Cardiac septum (tissue), 1 donor: ENCODE measurements at places on chromosomes 5 and 9.

- no peak for DNase-seq
Measured at GRCh38 chr9:122084026-122084675, 9.0 kb downstream of the TTLL11 start.

DNA sequence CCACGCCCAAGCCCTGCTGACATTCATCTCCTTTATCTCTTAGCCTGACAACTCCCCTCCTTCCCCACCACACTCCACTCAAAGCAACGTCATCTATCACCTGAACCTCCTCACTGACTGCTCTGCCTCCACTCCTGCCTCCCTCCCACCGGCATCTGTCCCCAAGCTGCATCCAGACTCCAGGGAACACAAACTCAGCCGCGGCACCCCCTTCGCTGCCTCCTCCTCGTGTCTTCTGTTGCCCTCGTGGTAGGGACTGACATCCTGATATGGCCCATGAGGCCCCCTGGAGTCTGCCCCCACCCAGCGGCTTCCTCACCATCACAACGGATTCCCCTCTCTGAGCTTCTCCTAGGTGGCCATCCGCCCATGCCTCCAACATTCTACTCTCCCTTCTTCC, 101.0 kb upstream of the TAS2R1 start:
- DNase-seq = no peak

DNA sequence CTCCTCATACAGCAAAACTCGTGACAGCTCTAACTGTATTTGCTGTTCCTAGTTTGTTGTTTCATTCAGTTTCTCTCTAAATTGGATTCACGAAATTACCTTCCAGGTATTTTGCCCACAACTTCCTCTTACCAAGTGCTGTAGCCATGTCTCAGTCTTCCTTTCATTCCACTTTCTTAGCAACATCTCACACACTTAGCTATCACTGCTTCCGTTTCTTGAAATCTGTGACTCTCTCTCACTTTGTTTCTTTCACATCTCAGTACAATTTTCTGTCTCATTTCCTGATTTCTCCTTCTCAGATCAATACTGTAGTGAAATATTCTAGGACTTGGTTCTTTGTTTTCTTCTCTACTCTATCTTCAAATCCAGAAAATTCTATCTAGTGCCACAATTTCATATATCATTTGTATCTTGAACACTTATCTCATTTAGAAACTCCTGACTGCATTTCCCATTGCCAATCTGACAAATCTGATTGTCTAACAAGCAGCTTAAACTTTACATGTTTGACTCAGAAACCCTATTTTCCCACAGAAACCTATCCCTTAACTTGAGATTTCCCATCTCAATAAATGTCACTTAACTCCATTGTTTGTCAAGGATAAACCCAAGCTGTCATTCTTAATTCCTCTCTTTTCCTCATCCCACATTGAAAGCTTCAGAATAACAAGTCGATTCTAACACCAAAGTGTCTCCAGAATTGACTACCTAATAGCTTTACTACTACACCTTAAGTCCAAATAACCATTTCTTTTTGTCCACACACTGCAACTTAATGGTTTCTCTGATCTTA, 303.1 kb downstream of the CDH12 start:
- DNase-seq = no peak

GRCh38 chr5:133963493-133964128, 4.8 kb downstream of the C5orf15 start:
- DNase-seq = no peak

DNA sequence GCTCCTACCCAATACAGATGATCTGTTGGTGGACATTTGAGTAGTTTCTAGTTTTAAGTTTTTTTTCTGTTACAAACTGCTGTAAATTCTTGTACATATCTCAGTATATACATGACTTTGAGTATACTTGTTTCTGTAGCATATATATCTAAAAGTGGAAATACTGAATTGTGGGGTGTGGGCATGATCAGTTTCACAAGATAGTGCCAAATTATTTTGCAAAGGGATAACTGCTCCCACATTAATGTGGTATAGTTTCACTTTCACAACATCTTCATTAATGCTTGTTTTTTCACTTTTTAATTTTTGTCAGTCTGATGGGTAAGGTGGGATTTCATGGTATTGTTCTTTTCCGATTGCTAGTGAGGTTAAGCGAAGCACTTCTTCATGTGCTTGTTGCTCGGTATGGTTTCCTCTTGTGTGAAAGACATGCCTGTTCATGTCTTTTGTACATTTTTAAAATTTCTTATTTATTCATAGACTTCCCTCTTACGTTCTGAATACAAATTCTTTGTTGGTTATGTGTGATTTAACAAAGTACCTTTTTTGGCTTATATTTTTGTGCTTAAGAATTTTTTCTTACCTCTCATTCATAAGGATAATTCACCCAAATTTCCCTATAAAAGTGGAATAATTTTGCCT, 103.5 kb downstream of the CDC42SE2 start:
- DNase-seq = no peak

DNA sequence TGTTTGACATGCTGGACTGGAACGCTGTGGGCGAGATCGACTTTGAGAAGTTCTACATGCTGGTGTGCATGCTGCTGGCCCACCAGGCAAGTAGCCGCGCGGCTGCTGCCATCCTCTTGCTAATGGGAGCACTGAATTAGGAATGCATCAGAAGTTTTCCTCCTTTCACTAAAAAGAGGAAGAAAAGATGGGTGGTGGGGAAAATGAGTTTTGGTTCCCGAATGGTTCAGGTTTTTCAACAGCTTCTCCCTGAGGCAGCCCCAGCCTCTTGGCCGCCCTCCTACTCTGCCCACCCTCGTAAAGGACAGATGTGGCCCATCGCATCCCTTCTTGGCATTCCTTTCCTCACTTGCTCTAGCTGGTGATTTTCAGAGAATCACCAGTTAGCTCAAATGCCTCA, 5.5 kb downstream of the EFCAB9 start:
- no peak for DNase-seq

GRCh38 chr5:72115296-72115695, 8.0 kb downstream of the MAP1B start:
- DNase-seq = no peak

DNA sequence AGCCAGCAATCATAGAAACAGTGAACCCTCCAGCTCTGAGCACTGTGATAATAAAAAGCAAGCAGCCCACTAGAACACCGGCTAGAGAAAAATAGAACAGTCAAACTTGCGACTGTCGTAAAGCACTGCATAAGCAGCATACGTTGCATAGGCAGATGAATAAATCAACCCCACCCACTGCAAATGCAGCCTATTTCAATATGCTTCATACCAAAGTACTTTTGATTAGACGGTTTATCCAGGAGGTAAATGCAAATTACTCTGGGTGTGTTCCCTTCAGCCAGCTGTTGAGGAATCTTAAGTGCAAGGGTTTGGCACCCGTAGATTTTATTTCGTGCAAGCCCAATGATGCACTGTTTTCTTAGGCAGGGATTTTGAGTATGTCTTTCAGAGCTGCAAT, 32.1 kb upstream of the ANKRD18A start:
- no peak for DNase-seq

DNA sequence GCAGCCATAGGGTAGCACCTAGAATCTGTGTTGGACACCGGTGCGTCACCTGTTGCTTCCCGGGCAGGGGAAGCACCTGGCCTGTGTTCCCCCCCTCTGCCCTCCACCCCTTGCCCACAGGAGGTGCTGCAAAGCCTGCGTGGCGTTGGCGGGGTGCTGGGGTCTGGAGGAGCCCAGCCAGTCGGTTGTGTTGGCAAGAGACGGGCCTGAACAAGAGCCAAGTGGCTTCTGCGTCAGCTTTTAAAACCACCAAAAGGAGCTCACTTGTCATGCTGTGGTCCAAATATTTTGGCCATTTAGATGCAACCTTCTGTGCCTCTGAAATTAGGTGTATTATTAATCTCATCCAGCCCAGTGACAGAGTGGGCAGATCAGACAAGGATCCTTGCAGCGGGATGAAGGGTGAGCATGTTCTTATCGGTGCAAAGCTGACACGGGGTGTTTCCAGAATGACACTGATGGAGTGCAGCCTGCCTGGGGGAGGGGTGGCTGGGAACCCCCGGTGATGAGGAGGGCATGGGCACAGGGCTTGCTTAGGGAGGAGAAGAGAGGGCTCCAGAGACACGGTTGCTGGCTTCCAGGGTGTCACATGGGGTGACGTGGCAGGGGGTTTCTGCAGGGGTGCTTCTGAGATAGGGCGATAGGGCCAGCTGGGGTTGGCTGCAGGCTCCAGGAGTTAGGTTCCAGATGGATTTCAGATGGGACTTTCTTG, 9.7 kb upstream of the RXRA start:
- peak; percentile 74 for DNase-seq

DNA sequence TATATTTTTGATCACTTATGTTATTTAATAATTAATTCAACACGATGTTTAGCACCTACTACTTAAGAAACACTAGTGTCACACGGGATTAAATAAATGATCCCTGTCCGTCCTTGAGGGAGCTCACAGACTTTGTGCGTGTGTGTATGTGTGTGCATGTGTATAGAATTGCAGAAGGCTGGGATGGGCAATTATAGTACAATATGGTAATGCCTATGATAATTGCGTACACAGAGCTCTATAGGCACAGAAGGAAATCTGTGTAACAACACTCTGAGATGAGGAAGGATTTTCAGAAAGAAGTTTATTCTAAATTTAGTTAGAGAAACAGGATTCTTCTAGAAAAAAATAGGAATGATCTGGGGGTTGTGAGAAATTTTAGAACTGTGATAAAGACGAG, 76.9 kb downstream of the CDH12 start:
- no peak for DNase-seq

DNA sequence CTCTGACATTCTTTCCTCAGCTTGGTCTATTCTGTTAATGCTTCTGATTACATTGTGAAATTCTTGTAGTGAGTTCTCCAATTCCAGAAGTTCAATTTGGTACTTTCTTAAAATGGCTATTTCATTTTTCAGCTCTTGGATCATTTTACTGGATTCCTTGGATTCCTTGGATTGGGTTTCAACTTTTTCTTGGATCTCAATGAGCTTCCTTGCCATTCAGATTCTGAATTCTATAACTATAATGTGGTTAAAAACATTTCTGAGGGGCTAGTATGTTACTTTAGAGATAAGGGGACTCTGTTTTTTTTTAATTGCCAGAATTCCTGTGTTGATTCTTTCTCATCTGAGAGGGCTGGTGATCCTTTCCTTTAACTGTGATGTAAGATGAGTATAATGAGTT, 136.4 kb downstream of the MCTP1 start:
- no peak for DNase-seq

- no peak for DNase-seq
Measured at GRCh38 chr5:43044181-43044914, 4.2 kb upstream of the ANXA2R start.

- DNase-seq = no peak
Measured at GRCh38 chr9:123081824-123082223, 48.4 kb downstream of the GPR21 start.

DNA sequence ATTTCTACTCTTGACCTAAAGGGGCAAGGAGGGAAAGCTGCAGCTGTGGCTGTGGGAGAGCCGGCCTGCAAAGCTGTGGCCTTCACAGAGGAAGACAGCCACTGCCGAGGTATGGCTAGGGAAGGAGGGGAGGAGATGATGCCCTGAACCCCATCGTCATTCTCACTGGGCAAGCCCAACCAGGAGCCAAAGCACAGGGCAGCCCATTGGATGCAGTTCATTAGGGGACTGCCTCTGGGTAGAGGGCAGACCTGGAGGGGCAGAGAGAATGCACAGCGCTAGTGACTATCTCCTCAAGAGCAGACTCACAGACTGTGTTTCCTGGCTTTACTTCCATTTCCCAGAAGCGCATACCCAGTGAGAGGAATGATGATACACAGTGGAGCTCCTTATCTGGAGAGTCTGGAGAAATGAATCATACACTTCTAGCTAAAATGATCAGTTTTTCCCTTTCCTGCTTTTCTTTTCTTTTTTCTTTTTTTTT, 47.2 kb upstream of the TTC23L start:
- no peak for DNase-seq

- DNase-seq = no peak
Measured at GRCh38 chr9:35366627-35367026, 123.3 kb upstream of the RUSC2 start.

- DNase-seq = peak; percentile 70
Measured at GRCh38 chr5:163165277-163165676, 272.1 kb upstream of the CCNG1 start.

DNA sequence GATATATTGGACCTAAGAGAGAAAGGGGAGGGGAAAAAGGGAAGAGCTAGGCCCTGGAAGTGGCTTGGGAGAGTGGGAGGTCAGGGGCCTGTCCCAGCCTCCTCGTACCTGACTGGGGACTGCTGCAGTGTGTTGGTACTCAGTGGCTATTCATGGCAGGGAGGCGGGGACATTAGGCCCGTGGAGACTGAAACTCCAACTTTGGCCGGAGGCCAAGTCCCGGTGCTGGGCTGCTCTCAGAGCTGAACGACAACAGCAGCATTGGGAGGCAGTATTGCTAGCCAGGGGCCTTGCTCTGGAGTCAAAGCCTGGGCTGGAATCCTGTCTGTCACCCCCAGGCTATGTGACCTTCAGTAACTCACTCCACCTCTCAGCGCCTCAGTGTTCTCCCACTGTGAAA, 37.8 kb downstream of the NEURL1B start:
- DNase-seq = peak; percentile 91

DNA sequence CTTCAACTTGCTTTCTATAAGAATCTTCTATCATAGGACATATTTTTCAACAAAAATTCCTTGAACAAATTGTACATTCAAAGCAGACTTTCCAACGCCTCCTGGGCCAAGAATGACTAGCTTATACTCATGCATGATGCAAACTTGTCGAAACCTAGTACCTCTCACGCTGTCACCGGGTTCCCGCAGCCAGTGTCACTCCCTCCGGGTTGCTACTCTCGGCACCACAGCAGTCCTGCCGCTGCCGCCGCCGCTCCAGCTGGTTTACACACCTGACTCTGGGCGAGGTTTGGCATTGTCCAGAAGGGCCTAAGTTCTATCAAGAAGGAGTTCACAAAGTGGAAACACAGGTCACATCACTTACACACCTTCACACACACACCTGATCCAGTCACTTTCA, 244.4 kb downstream of the ADAMTSL1 start:
- DNase-seq = no peak

GRCh38 chr5:169195601-169196000, 105.3 kb downstream of the SLIT3 start:
- DNase-seq = no peak

DNA sequence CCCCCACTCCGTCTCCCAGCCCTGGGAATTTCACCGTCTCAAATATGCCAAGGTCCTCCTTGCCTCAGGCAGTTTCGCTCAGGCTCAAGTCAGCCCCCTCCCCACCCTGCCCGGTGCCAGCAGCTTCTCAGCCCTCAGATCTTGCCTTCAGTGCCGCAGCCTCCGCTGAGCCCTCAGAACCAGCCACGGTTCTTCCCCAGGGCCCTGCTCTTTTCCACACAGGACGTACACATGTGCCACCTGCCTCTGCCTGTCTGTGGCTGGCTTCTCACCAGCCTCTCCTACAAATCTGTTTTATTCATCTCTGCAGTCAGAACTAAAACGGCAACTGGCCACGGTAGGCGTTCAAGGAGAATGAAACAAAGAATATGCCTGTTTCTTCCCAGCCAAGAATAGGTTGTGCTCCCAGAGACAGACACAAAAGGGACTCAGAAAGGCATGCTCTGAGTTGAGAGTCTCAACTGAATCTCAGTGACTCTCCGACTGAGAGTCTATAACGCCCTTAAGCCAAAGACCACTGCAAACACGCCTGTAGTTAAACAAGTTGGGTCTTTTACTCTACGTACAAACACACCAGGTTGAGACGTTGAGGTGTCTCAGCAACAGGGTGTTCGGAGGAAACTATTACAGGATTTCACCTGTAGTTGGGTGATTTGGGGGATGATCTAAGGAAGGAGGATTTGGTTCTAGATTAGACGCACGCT, 10.6 kb upstream of the GRIN1 start:
- DNase-seq = no peak
